Small intestine (tissue), 16 donors: ENCODE measurements at places on chromosomes 11 and 22. TPM values are rescaled to one million over a fixed set of nuclear protein-coding genes. Genes with fewer than 3 reads are reported as not detected.

PAAF1 gene
- 9.2 TPM for polyA plus RNA-seq

TIMP3 gene
- 24.7 TPM for polyA plus RNA-seq

PANX3 gene
- polyA plus RNA-seq: not detected

CCND1 gene
- 53.8 TPM for polyA plus RNA-seq

DBX1 gene
- polyA plus RNA-seq: not detected

SEPTIN5 gene
- 10.2 TPM for polyA plus RNA-seq

GRIA4 gene
- not detected for polyA plus RNA-seq

ZNF215 gene
- polyA plus RNA-seq: 0.54 TPM

SERHL2 gene
- 2.4 TPM for polyA plus RNA-seq

ELMOD1 gene
- polyA plus RNA-seq: not detected

GRCh38 chr11:42025121-42025803 is 565.8 kb upstream of the LRRC4C start:
- no peak for DNase-seq

- peak; percentile 76 for DNase-seq
Observed at GRCh38 chr11:206526-207207, 532 bp downstream of the BET1L start.

DNA sequence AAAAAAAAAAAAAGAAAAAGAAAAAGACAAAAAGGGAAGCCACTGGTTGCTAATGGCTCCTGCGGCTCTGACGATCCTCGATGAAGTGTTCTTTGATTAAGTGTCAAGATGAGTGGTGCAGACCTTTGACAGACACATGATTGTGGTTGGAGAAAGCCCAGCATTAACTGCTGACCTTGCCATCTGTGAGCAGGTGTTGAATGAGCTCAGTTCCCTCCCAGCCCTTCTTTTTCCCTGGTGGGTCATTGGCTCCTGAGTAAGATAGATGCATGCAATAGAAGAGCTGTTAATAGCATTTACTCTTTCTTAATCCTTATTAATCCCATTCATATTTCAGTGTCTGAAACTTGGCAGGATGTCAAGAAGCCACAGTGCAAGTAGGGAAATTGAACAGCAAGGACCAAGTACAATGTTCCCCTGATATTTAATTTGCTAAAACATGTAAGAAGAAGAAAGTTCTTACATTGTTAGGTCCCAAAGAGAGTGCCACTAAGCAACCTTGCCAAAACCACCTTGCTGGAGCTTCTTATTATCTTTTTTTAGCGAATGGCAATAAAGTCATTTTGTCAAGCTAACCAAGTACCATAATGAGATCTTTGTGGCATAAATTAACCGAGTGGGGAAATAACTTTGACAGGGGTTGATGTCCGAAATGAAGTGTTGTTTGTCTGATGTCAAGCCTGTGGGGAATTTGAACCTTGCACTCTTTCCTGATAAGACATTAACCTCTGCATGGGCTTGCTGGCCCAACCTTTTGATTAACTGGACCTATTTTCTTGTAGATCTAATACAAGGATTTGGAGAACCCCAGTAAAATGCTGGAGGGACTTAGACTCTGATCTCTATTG is 113.7 kb downstream of the PTPRJ start:
- peak; percentile 86 for DNase-seq

DNA sequence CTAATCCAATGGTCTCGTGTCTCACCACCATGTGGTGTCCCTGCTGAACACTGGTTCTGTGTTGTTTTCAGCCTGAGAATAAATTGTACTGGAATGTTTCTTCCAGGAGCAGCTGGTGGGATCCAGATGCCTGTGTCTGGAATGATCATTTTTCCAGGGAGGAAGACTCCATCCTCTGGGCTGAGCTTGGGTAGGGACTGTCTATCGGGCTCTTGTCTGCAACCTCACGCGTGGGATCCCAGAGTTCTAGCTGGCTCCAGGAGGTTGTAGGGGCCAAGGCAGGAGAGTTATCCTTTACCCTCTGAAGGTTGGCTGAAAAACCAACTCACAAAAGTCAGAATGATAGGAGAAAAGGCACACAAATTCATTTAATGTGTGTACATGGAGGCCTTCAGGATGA is 144.1 kb upstream of the B3GAT1 start:
- no peak for DNase-seq

- DNase-seq: no peak
Observed at GRCh38 chr11:7428196-7428595, 57.1 kb upstream of the OLFML1 start.

DNA sequence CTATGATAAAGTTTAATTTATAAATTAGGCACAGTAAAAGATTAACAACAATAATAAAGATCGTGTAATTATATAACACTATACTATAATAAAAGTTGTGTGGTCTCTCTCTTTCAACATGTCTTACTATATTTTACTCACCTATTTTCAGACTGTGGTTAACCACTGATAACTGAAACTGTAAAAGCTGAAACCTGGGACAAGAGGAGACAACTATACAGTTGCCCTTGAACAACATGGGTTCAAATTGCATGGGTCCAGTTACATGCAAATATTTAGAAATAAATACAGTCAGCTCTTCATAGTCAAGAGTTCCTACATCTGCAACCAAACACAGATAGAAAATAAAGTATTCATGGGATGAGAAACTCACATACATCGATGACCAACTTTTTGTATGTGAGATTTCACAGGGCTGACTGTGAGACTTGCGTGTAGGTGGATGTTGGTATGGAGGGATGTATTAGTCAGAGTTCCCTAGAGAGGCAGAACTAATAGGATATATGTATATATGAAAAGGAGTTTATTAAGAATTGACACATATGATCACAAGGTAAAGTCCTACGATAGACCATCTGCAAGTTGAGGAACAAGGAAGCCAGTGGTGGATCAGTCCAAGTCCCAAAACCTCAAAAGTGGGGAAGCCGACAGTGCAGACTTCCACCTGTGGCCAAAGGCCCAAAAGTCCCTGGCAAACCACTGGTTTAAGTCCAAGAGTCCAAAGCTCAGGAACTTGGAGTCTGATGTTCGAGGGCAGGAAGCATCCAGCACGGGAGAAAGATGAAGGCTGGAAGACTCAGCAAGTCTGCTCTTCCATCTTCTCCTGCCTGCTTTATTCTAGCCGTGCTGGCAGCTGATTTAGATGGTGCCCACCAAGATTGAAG is 359.5 kb downstream of the INSC start:
- peak; percentile 30 for DNase-seq

GRCh38 chr11:68193018-68193417 is 20.1 kb downstream of the KMT5B start:
- DNase-seq: no peak

GRCh38 chr11:119479685-119480275 is 56.8 kb upstream of the THY1 start:
- no peak for DNase-seq

DNA sequence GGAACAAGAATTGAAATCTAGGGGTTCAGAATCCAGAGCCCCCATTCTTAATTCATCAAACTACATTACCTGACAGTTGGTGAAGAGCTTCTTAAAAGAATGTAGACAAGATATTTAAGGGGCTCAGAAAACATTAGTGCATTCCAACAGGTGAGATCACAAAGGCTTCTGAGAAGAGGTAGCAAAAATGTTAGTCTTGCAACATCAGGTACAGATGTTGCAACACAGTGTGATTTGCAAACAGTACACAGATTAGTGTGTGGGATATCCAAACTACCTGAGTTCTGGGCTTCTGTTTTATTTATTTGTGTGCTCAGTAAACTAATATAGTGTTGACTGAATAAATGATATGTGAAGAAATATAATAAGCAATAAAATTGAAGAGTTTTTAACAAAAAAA is 11.8 kb downstream of the CASP4 start:
- peak; percentile 8 for DNase-seq

DNA sequence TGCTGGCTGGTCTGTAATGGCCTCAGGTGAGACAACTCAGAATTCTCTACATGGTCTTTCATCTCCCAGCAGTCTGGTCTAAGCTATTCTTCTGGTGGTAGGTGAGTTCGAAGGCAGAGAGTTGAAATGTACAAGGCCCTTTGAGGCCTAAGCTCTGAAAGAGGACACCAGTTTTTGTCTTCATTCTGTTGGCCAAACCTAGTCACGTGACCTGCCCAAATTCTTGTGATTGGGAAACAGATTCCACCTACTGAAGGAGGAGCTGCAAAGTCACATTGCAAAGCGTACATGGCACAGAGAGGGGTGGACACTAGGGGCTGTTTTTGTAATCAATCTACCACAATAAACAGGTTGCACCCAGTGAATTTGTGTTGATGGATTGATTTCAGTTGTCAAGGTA is 193.5 kb downstream of the NAV2 start:
- DNase-seq: no peak

DNA sequence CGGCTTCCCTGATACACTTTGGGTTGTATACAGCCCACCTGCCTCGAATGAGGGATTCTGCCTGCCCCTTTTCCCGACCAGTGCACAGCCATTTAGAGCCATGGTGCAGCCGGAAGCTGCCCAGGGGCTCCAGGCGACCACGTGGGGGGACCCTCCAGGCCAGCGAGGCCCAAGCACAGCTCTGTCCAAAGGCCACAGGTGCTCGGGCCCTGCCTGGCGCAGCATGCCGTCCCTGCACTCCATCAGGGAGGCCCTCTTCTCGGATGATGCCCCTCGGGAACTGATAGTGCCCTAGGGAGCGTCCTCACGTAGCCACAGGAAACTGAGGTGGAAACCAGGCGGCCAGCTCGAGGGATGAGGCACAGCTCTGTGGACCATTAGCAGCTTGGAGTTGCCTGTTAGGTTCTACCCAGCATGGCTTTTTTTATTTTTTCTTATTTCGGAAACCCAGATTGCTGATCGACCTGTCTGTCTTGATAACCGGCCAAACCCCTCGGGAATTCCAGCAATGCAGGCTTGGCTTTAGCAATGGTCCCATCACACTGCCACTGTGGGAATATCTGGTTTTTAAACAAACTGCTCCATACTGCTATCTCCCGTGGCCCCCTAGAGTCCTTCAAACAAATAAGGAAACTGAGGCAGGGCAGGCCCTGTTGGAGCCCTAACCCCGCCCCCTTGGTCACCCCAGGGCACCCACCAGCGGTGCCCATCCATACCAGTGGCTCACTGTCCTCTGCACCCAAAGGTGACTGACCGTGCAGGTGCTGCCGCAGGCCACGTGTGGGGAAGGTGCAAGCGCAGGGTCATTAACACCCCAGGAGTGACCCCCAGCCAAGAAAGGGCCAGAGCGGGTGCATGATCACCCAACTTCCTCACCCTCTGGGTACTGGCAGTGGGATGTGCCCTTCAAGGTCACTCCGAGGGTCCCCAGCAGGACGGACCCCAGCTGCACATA is 8.0 kb downstream of the ANO1 start:
- DNase-seq: no peak

- no peak for DNase-seq
Observed at GRCh38 chr11:126630893-126631798, 275.7 kb downstream of the ST3GAL4 start.

GRCh38 chr22:25964961-25965730 is 204.1 kb upstream of the SEZ6L start:
- no peak for DNase-seq

DNA sequence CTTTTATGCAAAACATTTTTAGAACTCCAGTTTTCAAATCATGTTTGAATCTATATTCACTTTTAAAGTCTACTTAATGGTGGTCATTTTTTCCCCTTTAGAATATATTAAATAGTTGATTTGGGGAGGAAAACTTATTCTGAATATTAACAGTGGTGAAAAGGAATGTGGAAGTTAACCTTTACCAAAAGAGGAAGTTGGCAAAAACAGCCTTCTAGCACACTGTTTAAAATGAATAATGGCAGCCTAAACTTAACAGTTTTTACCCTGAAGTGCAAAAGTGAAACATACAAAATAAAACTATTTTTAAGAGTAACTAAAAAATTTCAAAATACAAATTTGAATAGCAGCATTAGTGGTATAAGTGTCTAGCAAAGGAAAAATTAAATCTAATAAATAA is 86.4 kb downstream of the GRK3 start:
- DNase-seq: no peak

- DNase-seq: no peak
Observed at GRCh38 chr11:103325686-103326069, 216.5 kb downstream of the DYNC2H1 start.

DNA sequence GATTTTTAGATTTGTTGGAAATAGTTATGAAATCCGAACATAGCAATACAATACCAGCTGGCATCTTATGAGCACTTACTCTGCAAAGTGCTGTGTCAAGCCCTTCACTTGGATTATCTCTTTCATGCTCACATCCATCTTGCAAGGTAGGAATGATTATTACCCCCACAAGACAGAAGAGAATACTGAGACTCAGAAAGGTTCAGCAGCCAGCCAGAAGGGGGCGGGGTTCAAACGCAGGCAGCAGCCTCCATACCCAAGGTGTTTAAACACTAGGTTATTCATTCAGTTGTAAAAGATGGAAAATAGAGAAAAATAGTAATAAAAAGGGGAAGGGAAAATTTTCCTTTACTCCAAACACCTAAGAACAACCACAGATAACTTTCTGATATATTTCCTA is 158.5 kb downstream of the CCDC34 start:
- no peak for DNase-seq

DNA sequence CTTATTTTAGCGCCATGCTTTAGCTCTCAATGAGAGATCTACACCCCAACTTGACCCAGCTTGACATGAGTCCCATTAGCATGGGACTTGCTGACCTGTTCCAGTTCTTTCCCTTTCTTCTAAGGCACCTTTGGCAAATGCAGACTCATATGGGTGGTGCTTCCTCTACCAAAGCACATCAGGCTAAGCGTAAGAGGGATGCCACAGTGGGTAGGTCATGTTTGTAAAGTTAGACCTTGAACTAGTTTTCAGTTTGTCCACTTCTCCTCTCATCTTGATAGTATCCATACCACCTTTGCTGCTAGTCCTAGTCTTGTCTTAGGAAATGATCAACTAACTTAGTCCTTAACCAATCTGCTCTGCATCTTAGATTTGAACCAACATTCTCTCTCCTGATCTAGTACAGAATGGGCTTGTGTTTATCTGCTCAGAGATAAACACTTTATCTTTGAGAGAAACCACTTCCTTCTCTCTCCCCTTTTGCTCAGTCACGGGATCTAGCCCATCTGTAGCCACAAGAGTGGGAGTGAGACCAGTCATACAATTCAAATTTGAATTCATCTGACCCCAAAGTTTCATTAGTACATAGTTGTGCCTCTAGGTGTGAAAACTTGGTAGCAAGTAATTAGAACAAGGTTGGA is 72.1 kb upstream of the CD44 start:
- DNase-seq: no peak

GRCh38 chr11:75188671-75189070 is 37.8 kb downstream of the SLCO2B1 start:
- DNase-seq: no peak

GRCh38 chr11:68878022-68878421 is 25.6 kb downstream of the MRPL21 start:
- DNase-seq: no peak

- DNase-seq: no peak
Observed at GRCh38 chr11:72381584-72382090, 52.7 kb downstream of the CLPB start.
